ENCODE measurements at places on chromosomes 6 and 20.

DNA sequence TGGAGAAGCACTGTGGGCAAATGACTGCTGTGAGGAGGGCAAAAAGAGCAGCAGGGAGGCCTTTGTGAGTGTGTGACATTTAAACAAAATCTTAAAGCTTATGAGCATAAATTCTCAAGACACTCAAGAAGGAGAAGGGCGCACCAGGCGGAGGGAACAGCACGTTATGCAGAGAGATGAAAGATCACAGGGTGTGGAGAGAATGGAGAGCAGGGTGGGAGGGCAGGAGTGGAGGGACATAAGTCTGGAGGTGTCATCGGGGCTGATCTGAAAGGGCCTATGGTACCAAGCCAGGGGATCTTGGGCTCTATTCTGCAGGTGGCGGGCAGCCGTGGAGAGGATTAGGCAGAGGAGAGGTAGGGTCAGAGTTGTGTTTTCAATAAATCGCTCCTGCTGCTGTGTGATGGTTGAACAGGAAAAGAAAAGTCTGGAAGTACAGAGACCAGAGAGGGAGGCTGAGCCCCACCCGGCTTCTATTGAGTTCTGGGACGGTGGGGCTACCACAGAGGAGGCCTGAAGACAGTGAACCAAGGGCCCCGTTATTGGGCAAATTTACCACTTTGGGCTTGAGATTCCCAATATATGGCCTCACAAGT, 24.3 kb upstream of the DLGAP4 start:
- DNase-seq: no peak

GRCh38 chr6:142518126-142518525, 216.3 kb downstream of the ADGRG6 start:
- DNase-seq: no peak

DNA sequence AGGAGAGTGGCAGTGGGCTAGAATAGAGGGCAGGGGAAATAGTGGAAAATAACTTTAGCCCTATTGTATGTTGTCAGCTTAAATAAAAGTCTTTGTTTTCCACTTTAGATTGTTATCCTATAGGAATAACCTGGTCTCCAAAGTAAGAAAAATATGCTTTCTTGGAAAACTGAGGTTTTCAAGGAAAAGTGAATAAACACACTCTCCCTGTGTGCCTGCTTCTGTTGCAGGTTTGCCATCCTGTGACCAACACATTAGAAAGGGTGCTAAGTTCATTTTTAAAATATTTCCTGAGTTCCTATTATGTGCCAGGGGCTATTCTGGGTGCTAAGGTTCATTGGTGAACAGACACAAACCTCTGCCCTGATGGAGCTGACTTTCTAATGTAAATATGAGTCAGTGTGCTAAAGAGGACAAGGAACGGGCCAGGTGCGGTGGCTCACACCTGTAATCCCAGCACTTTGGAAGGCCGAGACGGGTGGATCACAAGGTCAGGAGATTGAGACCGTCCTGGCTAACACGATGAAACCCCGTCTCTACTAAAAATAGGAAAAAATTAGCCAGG, 23.5 kb downstream of the BICRAL start:
- DNase-seq: no peak

DNA sequence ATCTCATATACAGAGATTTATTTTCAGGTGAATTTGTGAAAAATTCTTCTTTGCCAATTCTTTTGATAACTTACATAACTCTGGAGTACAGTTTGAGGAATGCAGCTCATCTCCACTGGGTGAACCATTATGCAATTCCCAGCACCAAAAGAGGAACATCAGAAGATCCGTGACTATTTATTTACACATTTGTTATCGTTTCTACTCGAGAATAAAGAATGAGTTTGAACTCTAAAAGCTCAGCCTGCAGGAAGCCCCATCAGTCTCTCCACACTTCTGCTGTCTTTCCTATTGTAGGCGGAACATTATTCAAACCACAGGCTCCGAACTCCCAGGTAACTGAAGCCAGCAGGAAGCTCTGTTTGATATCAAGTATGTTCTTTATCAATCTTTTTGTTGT, 95.9 kb upstream of the IFNGR1 start:
- DNase-seq: no peak

DNA sequence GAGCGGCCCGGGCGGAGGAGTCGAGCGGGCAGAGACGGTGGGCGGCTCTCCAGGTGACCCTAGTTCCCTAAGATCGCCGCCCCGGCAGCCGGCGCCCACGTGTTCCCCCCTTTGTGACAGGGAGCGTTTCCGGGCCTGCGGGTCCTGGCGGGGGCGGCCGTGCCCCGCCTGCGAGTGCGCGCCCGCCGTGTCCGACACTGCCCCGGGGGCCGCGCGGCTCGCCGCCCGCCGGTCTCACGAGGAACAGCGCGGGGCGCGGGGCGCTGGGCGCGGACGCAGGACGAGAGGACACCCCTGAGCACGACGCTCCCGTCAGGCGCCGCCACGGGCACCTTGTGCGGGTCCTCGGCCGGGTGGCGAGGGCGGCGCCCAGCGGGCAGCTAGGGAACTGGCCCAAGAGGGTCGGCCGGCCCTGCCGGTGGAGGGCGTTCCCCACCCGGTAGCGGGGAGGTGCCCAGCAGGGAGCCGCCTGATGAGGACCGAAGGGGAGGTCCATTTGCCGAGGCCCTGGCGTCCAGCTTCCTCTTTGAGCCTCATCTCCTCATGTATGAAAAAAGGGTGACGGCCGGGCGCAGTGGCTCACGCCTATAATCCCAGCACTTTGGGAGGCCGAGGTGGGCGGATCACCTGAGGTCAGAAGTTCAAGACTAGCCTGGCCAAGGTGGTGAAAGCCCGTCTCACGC, at the start of gene VARS1:
TSS of gene VARS1 (minus strand) at position 137 of the 683 bp plus-strand sequence. CDS start 535 bp downstream, outside the sequence.
- peak; percentile 96 for DNase-seq

DNA sequence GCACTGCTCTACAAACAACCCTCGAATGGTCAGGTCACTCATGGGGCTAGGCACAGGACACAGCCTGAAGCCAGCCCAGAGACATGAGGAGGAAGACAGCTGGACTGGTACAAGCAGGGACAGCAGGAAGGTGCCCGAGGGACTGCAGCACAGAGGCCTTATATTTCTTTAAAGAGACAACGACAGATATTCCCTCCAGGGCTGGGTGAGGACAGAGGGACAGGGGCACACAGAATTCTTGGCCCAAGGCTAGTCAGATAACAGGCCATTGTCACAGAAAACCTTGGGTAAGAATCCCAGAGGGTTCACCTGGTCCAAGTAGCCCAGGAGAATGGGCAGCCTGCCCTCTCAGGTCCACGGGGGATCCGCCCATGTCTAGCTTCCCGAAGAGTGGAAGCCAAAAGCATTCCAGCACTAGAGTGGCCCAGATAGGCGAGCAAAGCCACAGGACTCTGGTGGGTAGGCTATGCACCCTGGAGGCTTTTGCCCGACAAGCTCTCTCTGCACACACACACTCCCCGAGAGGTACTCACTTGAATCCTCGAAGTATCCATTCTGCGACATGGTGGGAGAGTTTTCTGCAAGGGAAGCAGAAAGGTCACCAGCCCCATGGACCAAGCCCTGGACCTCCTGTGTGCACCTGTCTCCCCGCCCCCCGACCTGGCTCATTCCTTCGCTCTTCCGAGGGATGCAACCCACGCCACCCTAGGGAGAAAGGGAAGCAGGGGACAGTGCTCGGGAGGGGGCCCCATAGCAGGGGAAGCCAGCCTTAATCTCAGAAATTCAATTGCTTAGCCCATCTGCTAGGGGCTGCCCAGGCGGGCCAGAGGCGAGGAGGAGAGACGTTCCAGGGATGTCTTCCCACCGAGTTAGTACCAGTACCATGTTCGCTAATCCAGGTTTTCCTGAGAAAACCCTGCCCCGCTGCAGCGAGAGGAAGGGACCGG, 1.7 kb downstream of the SLC4A11 start:
- no peak for DNase-seq

- DNase-seq: no peak
Measured at GRCh38 chr6:56765494-56765893, 122.8 kb upstream of the DST start.

GRCh38 chr20:24987873-24988835, 4.4 kb downstream of the APMAP start:
- DNase-seq: no peak

GRCh38 chr20:19691125-19691524, 66.9 kb upstream of the RIN2 start:
- DNase-seq: no peak

DNA sequence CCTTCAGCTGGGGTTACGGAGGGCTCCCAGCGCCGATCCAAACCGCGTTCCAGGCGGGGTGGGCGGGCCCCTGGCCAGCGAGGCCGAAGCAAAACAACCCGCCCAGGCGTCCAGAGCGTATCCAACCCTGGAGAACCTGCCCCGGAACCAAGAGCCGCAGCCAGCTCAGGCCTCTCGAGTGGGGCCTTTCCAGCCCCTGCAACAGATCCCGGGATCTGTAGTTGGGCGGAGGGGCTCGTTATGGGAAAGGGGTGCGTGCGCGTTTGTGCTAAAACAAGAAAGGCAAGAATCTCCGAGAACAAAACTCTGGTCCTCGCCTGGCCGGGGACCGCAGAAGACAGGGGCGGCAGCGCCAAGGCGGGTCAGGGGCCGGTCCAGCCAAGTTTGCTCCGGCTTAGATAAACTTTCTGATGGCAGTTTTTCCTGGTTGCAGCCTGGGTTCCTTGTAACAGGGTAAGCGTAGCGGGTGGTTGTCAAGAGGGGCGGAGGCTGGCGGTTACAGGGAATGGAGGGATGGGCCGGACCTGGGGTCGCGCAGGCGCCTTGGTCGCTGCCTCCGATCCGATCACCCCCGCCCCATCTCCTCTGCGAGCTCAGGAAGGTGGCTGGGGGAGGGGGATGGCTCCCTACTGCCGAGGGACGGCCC, 448 bp upstream of the RIN2 start:
- peak; percentile 92 for DNase-seq

GRCh38 chr6:109192865-109193264, 97.6 kb downstream of the CEP57L1 start:
- no peak for DNase-seq

- no peak for DNase-seq
Measured at GRCh38 chr6:44475417-44475778, 87.9 kb downstream of the CDC5L start.

DNA sequence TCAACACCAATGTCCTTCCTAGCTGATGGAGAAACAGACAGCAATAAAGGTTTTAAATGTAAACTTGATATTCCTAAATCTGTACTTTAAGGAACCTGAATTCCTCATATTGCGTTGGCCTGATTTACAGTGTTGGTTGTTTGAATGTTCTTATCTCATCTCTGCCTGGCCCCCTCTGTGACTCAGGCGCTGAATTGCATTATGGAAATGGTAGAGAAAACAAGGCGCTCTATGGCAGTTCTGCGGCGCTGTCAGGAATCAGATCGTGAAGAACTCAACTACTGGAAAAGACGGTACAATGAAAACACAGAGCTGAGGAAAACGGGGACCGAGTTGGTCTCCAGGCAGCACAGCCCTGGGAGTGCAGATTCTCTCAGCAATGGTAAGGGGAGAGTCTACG, 32.6 kb upstream of the C20orf144 start:
- no peak for DNase-seq

DNA sequence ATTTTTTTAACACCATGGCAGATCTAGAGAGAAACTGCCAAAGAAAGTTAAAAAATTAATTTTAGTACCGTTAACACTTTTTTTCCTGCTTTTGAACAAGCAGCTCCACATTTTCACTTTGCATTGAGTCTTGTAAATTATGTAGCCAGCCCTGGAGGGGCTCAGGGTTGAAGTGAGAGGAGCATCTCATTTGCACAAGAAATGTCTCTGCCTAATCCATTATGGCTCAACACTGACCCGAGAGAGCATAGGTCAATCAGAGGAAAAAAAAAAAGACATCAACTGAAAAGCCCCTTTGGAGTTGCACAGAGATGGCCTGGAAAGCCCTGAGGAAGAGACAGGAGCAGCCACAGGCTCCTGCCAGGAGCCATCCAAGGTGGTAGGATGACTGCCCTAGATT, 4.3 kb upstream of the SLPI start:
- DNase-seq: no peak

DNA sequence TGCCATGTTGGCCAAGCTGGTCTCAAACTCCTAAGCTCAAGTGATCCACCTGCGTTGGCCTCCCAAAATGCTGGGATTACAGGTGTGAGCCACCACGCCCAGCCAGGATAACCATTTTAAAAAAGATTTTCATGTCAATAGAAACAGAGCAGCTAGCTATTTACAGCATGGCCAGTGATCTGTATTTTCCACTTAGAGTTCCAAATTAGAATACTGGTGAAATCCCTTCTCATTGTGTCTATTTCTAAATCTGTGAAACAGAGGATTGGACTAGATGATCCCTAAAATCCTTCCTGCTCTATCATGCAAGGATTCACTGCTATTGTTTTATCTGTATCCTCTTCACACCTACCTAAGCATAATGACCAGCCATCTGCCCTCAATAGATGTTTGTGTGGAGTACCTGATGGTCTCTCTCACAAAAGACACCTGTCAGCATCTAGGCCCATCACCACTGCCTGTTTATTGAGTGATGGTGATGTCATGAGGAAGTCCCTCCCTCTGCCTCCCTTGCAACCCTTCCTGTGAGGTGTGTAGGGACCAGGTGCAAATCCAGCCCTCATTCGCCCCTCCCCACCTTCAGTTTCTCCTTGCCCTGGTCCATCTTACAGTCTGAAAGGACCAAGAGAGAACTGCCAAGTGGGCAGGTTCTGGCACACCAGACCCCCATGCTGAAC, 26.5 kb upstream of the SMIM29 start:
- no peak for DNase-seq

DNA sequence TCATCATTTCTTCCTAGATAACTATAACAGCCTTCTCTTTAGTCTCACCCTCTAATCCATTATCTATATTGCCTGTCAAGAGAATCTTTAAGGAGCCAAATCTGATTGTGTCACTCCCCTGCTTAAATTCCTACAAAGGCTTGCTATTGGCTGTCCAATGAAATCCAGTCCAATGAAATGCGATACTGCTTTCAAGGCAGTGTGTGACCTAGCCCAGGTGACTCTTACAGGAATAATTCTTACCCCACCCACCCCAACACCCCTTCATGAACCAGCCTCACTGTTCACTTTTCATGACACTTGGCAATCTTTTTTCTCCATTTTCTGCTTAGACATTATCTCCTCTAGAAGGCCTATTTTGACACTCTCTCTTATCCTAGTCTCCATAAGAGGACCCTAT, 163.3 kb upstream of the MARCKS start:
- no peak for DNase-seq

DNA sequence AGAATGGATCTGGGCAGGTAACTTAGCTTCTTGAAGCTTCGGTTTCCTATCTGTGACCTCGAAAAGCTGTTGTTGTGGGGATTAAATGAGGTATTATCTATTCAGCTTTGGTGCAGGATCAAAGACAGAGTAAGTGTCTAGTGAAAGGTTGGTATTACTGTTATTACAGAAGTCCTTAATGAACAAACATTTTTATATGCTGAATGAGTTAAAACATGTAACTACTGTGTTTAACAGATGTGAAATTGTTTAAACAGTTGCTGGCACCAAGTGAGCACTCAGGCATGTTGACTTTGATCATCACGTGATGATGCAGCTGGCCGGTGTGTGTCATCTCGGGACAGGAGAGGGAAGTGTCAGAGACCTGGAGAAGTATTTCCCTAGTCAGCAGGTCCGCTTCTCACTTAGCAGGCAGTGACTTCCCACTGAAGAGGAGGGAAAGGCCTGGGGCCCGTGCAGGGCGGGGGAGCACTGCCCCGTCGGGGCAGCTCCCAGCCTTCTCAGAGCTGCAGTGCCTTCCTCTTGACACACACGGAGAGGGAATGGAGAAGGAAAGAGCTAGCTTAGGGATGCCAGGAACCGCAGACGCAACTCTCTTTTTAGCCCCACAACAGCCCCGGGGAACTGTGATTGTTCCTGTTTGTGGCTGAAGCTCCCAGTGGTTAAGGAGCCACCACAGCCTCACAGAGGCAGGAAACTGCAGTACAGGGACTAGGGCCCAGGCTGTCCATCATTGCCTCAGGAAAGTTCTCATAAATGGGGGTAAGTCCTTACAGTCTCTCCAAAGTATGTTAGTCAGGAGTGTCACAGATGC, 18.0 kb downstream of the TUBB2A start:
- DNase-seq: peak; percentile 79

- DNase-seq: no peak
Measured at GRCh38 chr6:170393807-170394399, 87.3 kb downstream of the FAM120B start.

Measured in transverse colon (tissue), 4 donors.